ENCODE measurements at places on chromosomes 2 and 18. TPM values are rescaled to one million over a fixed set of nuclear protein-coding genes. Genes with fewer than 3 reads are reported as not detected.

- DNase-seq, result no peak
Measured at GRCh38 chr2:46703588-46703987, 212.0 kb downstream of the MCFD2 start.

GRCh38 chr2:31107591-31108300 lies 30.5 kb downstream of the GALNT14 start:
- DNase-seq, result no peak

- no peak for DNase-seq
Measured at GRCh38 chr2:36165132-36165531, 190.4 kb upstream of the CRIM1 start.

- DNase-seq, result peak; percentile 74
Measured at GRCh38 chr2:218257390-218257981, 3.3 kb upstream of the GPBAR1 start.

- DNase-seq, result no peak
Measured at GRCh38 chr2:135320465-135321355, 210.3 kb downstream of the ZRANB3 start.

GRCh38 chr18:47418746-47419145 lies 167.3 kb upstream of the SKOR2 start:
- DNase-seq, result peak; percentile 58

- peak; percentile 78 for DNase-seq
Measured at GRCh38 chr2:24083567-24084385, 858 bp downstream of the TP53I3 start.

GRCh38 chr2:173884025-173884802 lies 81.0 kb downstream of the SP3 start:
- peak; percentile 64 for DNase-seq

DNA sequence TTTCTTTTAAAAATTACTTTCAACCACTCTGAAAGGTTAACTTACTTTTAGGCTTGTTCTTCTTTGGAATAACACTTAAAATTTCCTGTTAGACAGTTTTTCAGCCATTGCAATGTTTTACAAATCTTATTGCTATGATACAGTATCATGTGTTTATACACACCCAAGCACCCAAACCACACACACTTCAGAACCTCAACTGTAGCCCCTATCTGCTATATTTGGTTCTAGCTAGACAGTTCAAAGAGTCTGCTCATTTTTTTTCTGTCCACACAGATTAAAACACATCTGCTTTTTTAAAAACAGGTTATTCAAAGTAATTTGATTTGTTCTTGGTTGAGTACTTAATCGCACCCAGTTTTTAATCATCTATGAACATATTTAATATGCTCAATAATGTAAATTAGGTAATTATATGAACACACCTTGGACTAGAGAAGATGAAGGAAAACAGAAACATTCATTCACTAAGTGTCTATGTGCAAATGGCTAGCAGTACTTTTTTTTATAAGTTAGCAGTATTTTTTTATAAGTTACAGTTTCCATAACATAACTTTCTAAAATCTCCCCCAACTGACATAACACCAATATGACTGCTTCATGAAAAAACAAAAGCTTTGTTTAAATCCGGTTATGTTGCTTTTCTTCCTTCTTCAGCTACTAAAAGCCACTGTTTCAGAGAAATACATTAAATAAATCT lies 17.6 kb downstream of the FBXO11 start:
- no peak for DNase-seq

- DNase-seq, result no peak
Measured at GRCh38 chr2:4039896-4040295, 336.5 kb downstream of the DCDC2C start.

DNA sequence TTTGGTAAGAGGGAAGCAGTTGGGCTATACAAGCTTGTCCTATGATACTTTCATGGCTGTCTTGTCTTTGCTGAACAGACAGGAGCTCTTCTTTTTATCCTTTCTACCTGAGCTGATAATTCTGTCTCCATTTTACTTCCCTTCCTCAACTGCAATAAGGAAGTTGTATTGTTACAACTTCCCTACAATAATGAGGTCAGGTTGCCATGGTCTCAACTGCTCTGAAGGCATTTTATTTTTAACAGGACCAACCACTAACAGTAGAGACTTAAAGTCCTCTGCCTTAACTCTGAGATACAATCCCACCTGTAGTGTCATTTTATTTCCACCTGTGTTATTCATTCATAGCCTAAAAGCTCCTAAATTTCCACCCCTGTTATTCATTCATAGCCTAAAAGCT lies 118.6 kb upstream of the PGAP1 start:
- no peak for DNase-seq

DNA sequence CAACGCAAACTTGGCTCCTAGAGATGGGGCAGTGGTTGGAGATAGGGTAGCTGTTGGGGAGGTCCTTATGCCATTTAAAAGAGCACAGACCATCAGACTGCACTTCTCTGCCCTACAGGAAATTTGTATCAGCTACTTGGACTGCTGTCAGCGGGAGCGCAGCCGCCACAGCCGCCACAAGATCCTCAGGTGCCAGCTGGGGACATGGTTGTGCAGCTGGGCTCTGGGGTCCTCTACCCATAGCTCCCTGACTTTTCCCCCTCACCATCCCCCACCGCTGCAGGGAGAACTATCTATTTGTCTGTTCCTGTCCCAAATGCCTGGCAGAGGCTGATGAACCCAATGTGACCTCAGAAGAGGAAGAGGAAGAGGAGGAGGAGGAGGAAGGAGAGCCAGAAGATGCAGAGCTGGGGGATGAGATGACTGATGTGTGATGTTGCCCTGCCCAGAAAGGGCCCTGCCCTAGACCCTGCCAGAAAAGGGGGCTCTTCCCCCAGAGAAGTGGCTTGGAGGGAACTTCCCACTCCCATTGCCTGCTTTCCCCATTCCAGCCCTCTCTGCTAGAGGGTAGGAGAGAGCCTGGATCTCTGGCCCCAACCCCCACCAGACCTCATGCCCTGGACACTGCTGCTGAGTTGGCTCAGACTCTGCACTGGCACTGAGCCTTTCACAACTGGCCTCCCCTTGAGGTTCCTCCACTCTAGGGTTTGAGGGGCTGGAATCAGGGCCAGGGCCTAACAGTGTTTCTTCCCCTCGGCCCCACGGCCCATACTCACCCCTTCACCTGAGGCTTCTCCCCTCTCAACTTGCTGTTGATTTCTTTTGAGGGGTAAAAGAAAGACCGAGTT lies 7.3 kb downstream of the PRADC1 start:
- no peak for DNase-seq

DNA sequence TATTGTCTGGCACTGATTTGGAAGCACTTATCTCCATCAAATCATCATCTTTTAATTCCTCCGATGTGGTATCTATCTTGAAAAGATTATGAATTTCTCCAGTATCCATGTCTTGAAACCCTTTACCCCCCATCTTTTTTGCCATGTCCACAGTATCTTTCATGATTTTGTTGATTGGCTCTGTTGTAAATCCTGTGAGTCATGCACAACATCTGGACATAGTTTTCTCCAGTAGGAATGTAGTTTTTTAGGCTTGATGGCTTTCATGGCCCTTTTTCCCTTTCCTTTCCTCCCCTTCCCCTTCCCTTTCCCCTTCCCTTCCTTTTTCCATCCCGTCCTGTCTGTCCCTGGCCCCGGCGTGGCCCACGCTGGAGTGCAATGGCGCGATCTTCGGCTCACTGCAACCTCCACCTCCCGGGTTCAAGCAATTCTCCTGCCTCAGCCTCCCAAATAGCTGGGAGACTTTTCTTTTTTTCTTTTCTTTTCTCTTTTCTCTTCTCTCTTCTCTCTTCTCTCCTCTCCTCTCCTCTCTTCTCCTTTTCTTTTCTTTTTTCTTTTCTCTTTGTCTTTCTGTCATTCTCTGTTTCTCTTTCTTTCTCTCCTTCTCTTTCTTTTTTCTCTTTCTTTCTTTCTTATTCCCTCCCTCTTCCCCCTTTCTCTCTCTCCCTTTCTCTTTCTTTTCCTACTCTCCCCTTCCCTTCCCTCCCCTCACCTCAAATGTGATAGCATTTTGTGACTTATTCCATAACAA lies 18.4 kb upstream of the ZNF638 start:
- DNase-seq, result no peak

DNA sequence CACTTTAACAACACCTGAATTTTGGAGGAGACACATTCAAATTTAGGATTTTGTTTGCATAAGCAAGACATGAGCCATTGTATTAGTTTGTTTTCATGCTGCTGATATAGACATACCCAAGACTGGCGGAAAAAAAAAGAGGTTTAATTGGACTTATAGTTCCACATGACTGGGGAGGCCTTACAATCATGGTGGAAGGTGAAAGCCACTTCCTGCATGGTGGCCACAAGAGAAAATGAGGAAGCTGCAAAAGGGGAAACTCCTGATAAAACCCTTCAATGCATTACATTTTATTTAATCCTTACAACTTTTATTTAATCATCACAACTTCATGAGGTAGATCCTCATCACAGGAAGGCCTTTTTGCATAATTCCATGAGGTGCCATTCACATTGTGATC lies 242.0 kb upstream of the STON1 start:
- no peak for DNase-seq

- no peak for DNase-seq
Measured at GRCh38 chr2:26696351-26696816, 3.9 kb downstream of the KCNK3 start.

- DNase-seq, result peak; percentile 94
Measured at GRCh38 chr2:159124441-159124911, 156.0 kb downstream of the TANC1 start.

- peak; percentile 76 for DNase-seq
Measured at GRCh38 chr2:131104487-131105155, 515 bp upstream of the PLEKHB2 start.

DNA sequence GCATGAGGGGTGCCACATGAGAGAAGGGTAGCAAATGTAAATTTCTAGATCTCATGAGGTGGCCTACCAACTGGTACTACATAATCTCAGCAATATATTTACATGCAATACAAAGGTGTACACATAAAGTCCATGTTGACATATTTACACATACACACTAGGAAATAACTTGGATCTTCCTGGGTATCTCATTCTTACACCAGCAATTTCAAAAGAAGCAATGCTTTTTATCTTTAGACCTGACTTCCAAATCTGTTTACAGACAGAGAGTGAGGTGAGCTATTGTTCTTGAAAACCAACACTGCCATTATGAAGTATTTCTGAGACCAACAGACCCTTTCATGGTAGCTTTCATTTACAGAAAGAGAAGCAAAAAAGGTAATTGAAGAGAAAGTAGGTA lies 184.2 kb downstream of the ERBB4 start:
- DNase-seq, result no peak

GRCh38 chr18:69518989-69519388 lies 118.3 kb downstream of the DOK6 start:
- no peak for DNase-seq

- no peak for DNase-seq
Measured at GRCh38 chr2:180360283-180360618, 353.2 kb upstream of the CWC22 start.

DNA sequence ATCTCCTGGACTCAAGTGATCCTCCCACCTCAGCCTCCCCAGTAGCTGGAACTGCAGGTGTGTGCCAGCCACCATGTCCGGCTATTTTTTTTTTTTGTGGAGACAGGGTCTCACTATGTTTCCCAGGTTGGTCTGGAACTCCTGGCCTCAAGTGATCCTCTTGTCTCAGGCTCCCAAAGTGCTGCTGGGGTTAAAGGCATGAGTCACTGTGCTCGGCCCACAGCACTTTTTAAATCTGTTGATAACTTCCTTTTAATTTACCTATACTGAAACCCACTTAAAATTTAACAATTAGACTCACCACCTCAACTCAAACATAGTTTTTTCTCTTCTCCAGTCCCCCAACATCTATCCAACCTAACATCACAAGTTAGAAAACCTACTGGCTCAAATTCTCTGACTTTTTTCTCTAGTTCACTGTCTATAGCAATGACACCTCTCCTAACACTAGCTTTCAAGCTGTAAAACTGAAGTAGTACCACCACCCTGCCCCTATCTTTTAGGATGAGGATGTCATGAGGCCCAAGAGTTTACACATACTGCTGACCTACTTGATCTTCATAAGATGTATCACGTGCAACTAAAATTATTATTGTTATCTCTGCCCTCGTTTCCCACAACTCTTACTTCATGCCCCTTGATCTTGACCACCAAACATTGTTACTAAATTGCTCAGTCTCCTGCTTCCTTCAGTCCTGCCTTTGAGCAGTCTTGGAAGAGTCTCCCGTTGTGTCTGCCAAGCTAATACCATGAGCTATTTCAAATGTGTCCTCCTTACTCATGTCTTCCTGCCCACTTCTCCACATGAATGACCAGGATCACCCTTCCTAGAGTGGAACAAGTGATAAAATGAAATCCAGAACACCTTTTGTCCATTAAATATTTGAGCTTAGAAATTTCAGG lies 142.3 kb upstream of the ZFP36L2 start:
- no peak for DNase-seq

- no peak for DNase-seq
Measured at GRCh38 chr2:111250448-111251030, 129.8 kb downstream of the BCL2L11 start.

DNA sequence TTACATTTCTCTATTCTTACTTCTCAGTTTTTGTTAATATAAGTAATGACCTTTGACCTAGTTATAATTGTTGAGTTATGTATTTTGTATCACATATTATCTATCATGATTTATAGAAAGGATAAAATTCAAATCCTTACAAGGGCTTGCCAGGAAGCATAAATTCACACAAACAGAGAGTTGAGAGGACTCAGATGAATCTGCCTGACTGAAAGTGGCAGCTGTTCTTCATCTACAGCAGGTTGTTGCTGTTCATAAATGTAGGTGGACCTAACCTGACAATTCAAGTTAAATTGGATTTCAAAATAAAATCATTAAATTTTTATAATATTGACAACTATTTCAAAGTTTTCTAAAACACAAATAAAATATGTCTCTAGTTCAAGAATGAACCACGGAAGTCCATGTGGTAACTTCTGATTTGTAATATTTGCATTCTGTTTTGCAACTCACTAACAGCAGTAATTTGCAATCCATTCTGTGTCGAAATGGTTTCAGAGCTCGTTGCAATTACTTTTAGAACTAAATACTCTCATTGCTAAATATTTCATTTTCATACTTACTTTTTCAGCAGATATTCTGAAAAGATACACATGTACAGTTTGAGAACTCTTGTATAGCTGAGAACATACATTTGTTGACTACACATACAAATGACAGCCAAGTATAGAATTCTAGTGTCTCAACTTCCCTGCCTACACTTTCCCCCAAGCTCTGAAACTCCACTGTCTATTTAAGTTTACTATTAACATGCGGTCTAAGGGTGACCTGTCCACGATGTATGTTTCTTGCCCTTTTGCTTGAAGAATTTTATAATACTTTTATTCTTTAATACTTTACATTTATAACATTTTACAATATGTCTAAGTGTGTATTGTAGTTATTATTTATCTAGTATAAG lies 25.7 kb downstream of the SCN7A start:
- DNase-seq, result no peak

- no peak for DNase-seq
Measured at GRCh38 chr2:85497944-85498630, 40.9 kb upstream of the MAT2A start.

Gene ANKRD30B
- total RNA-seq, result 7.3 TPM

Gene SLC9A4
- total RNA-seq, result not detected

Gene CXCR1
- total RNA-seq, result not detected

Gene RGPD4
- 0.08 TPM for total RNA-seq

Gene STK36
- total RNA-seq, result 11.3 TPM

Gene SP100
- total RNA-seq, result 43.2 TPM

Gene UCN
- total RNA-seq, result 6.0 TPM

Gene RBM44
- 0.29 TPM for total RNA-seq

Gene RNF103
- 13.4 TPM for total RNA-seq

Gene TBR1
- not detected for total RNA-seq

All from SK-MEL-5 (cell line).